ENCODE measurements at places on chromosomes 7 and 10. TPM values are rescaled to one million over a fixed set of nuclear protein-coding genes. Genes with fewer than 3 reads are reported as not detected.

Gene SMO
- 0.10 TPM for total RNA-seq

Gene DGKI
- total RNA-seq, result 0.21 TPM

Gene TSPAN12
- total RNA-seq, result not detected

Gene RBP3
- total RNA-seq, result not detected

Gene METTL27
- not detected for total RNA-seq

Gene KAT6B
- total RNA-seq, result 86.4 TPM

Measured in mononuclear cell (primary cell).